ENCODE measurements at places on chromosomes 4 and X. TPM values are rescaled to one million over a fixed set of nuclear protein-coding genes. Genes with fewer than 3 reads are reported as not detected.

- H3K27ac ChIP-seq = no peak overlapping the region
- H3K4me1 ChIP-seq = peaks cover 4% of the 10 kb centered on the region
- DNase-seq = no peak
These were observed 8.3 kb upstream of the CXCR3 start for GRCh38 chrX:71626576-71626975.

- no peak overlapping the region for H3K27ac ChIP-seq
- H3K36me3 ChIP-seq = no peaks in the 10 kb centered on the region
- no peak for DNase-seq
- H3K4me3 ChIP-seq = no peak overlapping the region
- H3K27me3 ChIP-seq = no peaks in the 10 kb centered on the region
- H3K4me1 ChIP-seq = no peaks in the 10 kb centered on the region
These were observed 134.1 kb downstream of the PJA1 start for GRCh38 chrX:69031181-69031580.

NUDT10 gene
- polyA plus RNA-seq = not detected

- no peaks in the 10 kb centered on the region for H3K27me3 ChIP-seq
- DNase-seq = no peak
- no peak overlapping the region for H3K4me3 ChIP-seq
- H3K4me1 ChIP-seq = no peaks in the 10 kb centered on the region
These were observed 13.2 kb downstream of the PSAPL1 start for GRCh38 chr4:7421356-7422150.

- no peak overlapping the region for H3K4me3 ChIP-seq
- H3K27me3 ChIP-seq = no peaks in the 10 kb centered on the region
- H3K4me1 ChIP-seq = no peaks in the 10 kb centered on the region
- no peaks in the 10 kb centered on the region for H3K36me3 ChIP-seq
- H3K27ac ChIP-seq = no peak overlapping the region
- DNase-seq = no peak
These were observed 87.4 kb downstream of the CBLL2 start for GRCh38 chrX:22360129-22360528.

P2RY4 gene
- polyA plus RNA-seq = not detected

DCAF12L2 gene
- polyA plus RNA-seq = not detected

SPIN2B gene
- polyA plus RNA-seq = 6.2 TPM

GRCh38 chr4:99833756-99834155 lies 17.1 kb downstream of the DAPP1 start:
- H3K4me3 ChIP-seq = no peak overlapping the region
- DNase-seq = no peak
- peak overlapping the region; percentile 33 for H3K27ac ChIP-seq
- no peaks in the 10 kb centered on the region for H3K27me3 ChIP-seq
- peaks cover 46% of the 10 kb centered on the region for H3K36me3 ChIP-seq

DNA sequence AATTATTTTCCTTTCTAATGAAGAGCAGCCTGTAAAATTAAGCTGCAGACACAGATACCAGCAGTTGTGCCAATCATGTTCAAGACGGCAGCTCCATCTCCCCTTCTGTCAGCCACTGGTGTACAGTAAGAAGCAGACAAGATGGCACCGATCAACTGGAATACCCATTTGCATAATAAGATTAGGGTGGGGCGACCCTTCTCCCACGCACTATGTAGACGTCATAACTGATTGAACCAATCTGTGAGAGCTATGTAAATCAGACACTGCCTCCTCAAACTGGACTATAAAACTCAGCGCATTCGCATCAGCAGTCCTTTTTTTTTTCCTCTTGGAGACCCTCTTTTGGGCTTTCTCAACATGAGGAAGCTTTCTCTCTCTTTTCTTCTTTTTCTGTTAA lies 40.4 kb upstream of the INTS6L start:
- H3K36me3 ChIP-seq = no peaks in the 10 kb centered on the region
- H3K4me1 ChIP-seq = no peaks in the 10 kb centered on the region
- DNase-seq = no peak
- peaks cover 4% of the 10 kb centered on the region for H3K27me3 ChIP-seq
- no peak overlapping the region for H3K4me3 ChIP-seq

DNA sequence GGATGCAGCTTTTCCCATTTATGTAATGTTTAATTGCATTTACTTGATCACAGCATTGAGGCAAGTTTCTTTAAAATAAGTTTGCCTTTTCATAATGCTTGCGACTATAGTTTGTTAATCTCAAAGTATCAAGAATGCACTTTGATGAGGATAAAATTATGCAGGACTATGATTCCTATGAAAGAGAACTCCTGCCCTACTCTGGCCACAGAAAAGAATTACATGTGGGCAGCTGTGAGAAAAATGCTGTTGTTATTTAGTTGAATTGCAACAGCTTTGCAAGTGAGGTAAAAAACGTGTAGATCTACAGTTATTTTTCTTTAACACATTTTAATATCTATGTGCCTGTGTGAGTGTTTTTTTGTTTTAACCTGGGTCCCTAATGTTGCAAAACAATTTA lies 12.5 kb upstream of the OSTC start:
- no peak overlapping the region for H3K27ac ChIP-seq
- no peaks in the 10 kb centered on the region for H3K4me1 ChIP-seq
- H3K27me3 ChIP-seq = no peaks in the 10 kb centered on the region
- no peak for DNase-seq

CLNK gene
- polyA plus RNA-seq = not detected

PHKA2 gene
- polyA plus RNA-seq = 9.1 TPM

DNA sequence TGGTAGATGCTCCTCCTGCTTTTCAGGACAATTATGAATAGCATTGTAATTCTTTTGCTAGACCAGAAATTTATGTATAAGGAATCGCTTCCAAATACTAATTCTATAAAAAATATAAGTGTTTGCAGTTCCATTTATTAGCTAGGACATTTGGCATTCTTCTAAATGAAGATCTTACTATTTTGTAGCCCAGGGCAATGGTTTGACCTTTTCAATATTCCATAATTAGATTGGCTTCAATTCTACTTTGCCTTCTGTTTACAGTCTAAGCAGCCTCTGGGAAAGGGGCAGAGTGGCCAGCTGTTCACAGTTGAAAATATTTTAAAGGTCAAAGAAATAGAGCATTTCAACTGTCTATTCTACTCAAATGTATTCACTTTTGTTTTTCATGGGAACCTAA lies 912.1 kb upstream of the GRIA3 start:
- H3K4me1 ChIP-seq = no peaks in the 10 kb centered on the region
- no peak overlapping the region for H3K27ac ChIP-seq
- no peak overlapping the region for H3K4me3 ChIP-seq

GRCh38 chrX:95058815-95059214 lies 1384.8 kb downstream of the FAM133A start:
- H3K4me3 ChIP-seq = no peak overlapping the region
- no peak for DNase-seq
- no peaks in the 10 kb centered on the region for H3K4me1 ChIP-seq
- H3K27me3 ChIP-seq = no peaks in the 10 kb centered on the region
- no peak overlapping the region for H3K27ac ChIP-seq

GRCh38 chrX:28010875-28011274 lies 29.6 kb upstream of the DCAF8L1 start:
- no peak overlapping the region for H3K4me3 ChIP-seq
- H3K27ac ChIP-seq = no peak overlapping the region
- no peaks in the 10 kb centered on the region for H3K4me1 ChIP-seq
- H3K36me3 ChIP-seq = no peaks in the 10 kb centered on the region
- no peak for DNase-seq
- no peaks in the 10 kb centered on the region for H3K27me3 ChIP-seq

GRCh38 chrX:153706799-153707198 lies 17.4 kb downstream of the BCAP31 start:
- no peak overlapping the region for H3K27ac ChIP-seq
- no peaks in the 10 kb centered on the region for H3K27me3 ChIP-seq
- H3K36me3 ChIP-seq = peaks cover 56% of the 10 kb centered on the region
- H3K4me3 ChIP-seq = no peak overlapping the region
- peaks cover 6% of the 10 kb centered on the region for H3K4me1 ChIP-seq
- DNase-seq = no peak

DNA sequence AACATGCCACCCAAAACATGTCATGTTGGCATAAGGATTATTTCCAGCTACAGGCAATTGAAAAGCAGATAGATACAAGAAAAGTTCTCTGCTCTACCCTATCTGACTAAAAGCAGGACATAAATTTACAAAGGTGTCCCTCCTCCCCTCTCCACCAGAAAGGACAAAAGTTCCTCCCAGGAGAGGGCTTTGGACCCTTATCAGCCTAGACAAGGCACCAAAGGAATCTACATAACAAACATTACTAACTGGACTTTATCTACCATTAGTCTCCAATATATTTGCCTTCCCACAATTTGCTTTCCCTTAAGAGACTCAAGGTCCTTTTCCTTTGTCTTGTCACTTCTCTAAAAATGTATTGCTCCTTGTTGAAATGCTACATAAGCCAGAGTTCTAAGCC lies 55.6 kb downstream of the ADGRA3 start:
- H3K4me3 ChIP-seq = no peak overlapping the region
- no peaks in the 10 kb centered on the region for H3K4me1 ChIP-seq
- no peaks in the 10 kb centered on the region for H3K36me3 ChIP-seq

- no peak overlapping the region for H3K27ac ChIP-seq
- DNase-seq = no peak
- no peaks in the 10 kb centered on the region for H3K36me3 ChIP-seq
- no peak overlapping the region for H3K4me3 ChIP-seq
These were observed 1718.0 kb upstream of the PCDH7 start for GRCh38 chr4:29002151-29002550.

DNA sequence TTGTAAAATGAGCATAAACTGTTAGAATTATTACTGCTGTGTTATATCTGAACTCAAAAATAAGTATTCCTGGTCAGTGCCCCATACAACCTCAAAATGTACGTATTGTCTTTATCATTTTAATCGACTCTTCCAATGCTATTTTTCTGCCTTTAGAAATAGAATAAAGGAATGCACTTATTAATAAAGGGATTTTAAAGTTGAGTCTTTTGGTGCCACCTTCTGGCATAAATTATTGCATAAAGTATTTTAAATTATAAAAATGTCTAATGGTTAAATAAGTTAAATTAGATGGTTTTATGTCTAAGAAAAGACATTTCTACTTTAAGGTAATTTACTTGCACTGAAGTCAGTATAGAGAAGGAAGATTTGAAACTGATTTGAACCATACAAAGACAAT lies 424.0 kb upstream of the NDST4 start:
- no peaks in the 10 kb centered on the region for H3K27me3 ChIP-seq
- H3K4me3 ChIP-seq = no peak overlapping the region
- no peaks in the 10 kb centered on the region for H3K36me3 ChIP-seq

GABRG1 gene
- not detected for polyA plus RNA-seq

HTN1 gene
- polyA plus RNA-seq = not detected

TLR10 gene
- 1.2 TPM for polyA plus RNA-seq

GRCh38 chr4:83362492-83363329 lies 28.1 kb upstream of the HPSE start:
- peak; percentile 6 for DNase-seq
- H3K27me3 ChIP-seq = no peaks in the 10 kb centered on the region
- H3K4me1 ChIP-seq = no peaks in the 10 kb centered on the region
- no peak overlapping the region for H3K4me3 ChIP-seq
- H3K36me3 ChIP-seq = no peaks in the 10 kb centered on the region

DCAF12L1 gene
- not detected for polyA plus RNA-seq

DNA sequence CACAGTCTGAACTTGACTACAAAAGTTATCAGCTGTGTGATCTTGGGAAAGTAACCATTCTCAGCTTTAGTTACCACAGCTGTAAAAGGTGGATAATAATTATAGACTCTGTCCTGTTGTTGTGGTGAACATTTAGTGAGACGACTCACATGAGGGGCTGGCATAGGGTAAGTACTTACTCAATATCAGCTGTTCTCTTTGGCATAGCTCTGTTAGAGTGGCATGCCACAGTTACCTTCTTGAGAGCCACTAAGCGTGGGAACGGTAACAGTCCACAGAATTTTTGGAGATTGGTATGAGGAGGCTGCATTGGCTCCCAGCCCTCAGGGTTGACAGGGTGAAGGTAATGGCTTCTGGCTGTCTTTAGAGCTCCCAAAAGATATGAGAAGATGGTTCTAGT lies 13.2 kb upstream of the HAND2 start:
- H3K27ac ChIP-seq = no peak overlapping the region
- peaks cover 86% of the 10 kb centered on the region for H3K27me3 ChIP-seq
- H3K4me1 ChIP-seq = peaks cover 26% of the 10 kb centered on the region
- H3K36me3 ChIP-seq = no peaks in the 10 kb centered on the region

Measured in CD14-positive monocyte (primary cell).